IMR-90 (cell line): ENCODE measurements at places on chromosomes 7 and 10. TPM values are rescaled to one million over a fixed set of nuclear protein-coding genes. Genes with fewer than 3 reads are reported as not detected.

RBP4 gene
- total RNA-seq = not detected in 2 replicates

FAM25G gene
- total RNA-seq = not detected in 2 replicates

ATP6V0A4 gene
- total RNA-seq = under 0.01 and 0.18 TPM in 2 replicates

ARMH3 gene
- 13.1 and 20.6 TPM in 2 replicates for total RNA-seq

TAS2R3 gene
- total RNA-seq = 0.28 and 0.72 TPM in 2 replicates

FMC1 gene
- total RNA-seq = 6.1 and 6.4 TPM in 2 replicates

THSD7A gene
- total RNA-seq = under 0.01 and 0.18 TPM in 2 replicates

NUTM2A gene
- total RNA-seq = under 0.01 and 0.18 TPM in 2 replicates

MYH16 gene
- total RNA-seq = 0.18 and 0.28 TPM in 2 replicates

CHAT gene
- not detected in 2 replicates for total RNA-seq

INTS15 gene
- total RNA-seq = 6.1 and 7.0 TPM in 2 replicates

NXPH1 gene
- total RNA-seq = not detected in 2 replicates
